Globus pallidus (tissue), 1 donor: ENCODE measurements at places on chromosomes 7 and 10.

DNA sequence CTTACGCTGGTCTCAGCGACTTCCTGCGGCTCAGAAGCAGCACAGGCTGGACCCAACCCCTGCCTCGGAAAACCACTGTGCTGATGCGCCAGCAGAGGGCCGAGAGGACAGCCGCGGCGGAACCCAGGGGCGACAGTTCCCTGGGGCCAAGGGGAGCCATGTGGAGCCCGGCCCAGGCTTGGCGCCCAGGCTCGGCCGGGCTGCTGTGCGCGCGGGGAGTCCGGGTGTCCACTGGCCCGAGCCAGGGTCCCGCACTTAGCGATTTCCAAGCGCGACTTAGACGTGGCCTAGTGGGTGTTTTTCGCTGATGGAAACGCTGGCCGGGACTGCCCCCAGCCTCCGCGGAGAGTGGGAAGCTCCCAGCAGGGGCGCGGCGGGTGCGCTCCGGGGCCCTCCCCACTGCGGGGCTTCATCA is 18.6 kb upstream of the ZNF32 start:
- peak; percentile 16 for DNase-seq

DNA sequence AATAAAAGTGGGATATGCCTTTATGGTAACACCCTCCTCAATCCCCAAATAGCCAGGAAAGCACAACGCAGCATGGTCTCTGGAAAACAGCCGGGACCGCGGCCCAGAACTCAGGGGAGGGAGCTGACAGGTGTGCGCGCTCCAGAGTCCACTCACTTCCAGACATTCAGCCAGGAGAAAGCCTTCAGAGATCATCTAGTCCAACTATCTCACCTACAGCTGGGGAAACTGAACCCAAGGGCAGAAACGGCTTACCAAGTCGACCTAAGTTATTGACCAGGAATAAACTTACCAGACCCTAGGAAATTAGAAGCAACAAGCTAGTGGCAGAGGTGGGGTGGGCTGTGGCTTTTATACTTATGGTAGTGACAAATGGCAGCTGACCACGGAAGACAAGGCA is 16.4 kb downstream of the GSDME start:
- DNase-seq = no peak

- DNase-seq = no peak
Observed at GRCh38 chr10:61952028-61952674, 50.7 kb downstream of the ARID5B start.

DNA sequence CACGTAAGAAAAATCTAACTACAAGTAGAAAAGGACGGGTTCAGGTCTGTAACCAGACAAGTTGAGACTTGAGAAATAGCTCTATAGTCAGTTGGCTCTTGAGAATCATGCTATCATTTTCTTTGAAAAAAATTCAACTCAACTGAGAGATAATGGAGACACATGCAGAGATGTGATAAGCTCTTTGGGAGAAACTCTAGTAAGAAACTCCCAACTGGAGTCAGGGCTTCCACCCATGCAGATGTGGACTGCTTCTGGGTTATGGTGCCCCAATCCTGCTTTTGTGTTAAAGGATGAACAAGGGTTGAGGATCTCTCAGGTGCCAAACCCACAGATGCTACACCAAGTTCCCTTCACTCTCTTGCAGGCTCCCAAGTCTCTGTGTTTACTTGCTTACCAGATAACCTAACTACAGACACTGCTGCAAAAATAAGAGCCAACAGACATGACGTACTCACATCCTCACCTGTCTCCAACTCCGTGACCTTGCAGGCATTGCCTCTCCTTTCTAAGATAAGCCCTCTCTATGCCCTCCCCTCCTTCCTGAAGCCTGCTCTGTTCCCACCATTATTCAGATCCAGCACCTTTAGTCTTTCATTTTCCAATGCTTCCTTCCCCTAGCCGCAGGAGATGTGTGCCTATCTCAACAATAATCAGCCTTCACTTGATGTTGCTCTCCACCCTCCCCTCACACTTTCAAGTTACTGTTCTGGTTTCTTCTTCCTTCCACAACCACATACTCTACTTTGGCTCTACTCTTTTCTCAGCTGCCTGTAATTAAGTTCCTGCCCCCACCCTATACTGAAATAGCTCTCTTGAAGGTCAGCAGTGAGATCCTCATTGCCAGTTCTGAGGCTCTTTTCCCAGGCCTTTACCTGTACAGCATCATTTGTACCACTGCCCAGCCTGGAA is 130.0 kb downstream of the ICA1 start:
- no peak for DNase-seq

- no peak for DNase-seq
Observed at GRCh38 chr7:157515342-157516041, 178.7 kb downstream of the DNAJB6 start.

- DNase-seq = no peak
Observed at GRCh38 chr7:100933734-100934133, 15.6 kb upstream of the MUC3A start.

GRCh38 chr7:27771111-27771510 is 31.1 kb downstream of the TAX1BP1 start:
- no peak for DNase-seq

DNA sequence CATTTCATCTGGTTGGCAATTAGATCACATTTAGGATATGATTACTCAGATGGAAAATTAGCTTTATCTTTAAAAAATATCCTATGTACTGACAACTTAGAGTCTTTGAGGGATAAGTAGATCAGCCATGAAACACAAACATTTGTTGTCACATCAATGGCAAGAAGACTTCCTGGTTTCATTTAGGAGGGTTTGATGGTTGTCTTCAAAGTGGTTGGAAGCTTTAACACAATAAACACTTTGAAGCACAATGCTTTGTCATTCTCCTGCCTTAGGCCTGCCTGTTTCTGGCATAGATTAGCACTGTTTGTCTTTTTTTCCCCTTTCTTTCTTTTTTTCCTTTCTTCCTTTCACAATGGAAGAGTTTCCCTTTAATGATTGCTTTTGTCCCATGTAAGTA is 20.5 kb downstream of the INHBA start:
- DNase-seq = no peak

GRCh38 chr10:50322077-50322476 is 70.8 kb upstream of the ASAH2 start:
- no peak for DNase-seq

DNA sequence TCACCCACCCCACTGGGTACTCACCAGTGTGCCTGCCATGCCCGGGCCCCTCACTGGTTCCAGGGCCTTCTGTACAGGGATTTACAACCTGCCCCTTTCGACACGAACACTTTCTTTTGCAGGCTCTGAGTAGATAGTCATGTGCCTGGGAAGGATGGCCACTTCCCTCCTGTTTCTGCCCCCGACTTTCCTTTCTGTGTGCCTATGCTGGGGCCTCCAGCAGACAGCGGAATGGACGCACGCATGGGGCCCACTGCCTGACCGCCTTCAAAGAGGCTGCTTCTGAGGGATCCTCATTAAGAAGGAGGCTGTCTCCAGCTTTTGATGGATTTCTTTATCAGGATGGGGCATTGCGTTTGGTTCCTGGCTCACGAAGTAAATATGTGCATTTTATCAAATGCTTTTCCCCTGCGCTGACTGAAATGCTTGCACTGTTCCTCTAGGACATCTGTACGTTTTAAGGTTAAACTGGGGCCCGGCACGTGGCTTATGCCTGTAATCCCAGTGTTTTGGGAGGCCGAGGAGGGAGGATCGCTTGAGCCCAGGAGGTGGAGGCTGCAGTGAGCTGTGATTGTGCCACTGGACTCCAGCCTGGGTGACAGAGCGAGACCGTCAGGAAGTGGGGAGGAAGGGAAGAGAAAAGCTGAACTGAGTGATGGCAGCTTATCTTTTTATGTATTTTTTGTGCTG is 29.4 kb upstream of the NKX6-2 start:
- no peak for DNase-seq

- no peak for DNase-seq
Observed at GRCh38 chr10:69009360-69009759, 20.8 kb downstream of the KIFBP start.

DNA sequence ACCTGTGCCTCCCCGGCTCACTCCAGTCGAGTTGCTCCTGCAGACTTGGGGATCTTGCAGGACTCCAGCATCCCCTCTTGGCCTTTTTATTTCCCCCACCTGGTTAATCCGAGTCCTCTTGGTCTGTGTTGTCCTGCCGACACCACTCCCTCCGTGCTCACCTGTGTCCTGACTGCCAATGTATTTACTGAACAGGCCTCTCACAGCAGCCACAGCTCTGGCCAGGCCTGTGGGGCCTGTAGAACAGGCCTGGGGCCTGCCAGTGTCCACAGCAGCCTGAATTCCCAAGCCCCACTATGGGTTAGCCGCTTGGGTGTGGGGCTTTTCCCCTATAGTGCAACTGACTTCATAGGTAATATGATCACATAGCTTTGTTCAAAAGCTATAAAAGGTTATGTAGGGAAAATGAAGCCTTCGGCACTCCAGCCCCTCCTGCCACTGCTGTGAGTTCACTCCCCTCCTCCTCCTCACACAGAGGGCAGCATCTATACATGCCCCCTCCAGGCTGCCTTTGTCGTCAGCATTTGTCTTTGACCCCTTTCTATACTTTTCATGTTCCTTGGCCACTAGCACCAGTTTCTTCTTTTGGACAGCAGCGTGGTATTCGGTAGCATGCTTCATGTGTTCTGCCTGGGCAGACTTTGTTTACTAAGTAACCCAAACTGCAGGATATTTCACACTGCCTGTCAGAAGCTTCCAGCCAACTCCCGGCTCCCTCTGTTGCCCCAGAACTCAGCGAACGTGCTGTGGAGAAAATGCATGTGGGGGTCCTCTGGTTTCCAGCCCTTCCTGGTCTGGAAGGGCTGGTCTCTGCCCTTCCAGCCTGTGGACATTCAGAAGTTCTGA is 46.1 kb downstream of the ZNF467 start:
- DNase-seq = no peak

DNA sequence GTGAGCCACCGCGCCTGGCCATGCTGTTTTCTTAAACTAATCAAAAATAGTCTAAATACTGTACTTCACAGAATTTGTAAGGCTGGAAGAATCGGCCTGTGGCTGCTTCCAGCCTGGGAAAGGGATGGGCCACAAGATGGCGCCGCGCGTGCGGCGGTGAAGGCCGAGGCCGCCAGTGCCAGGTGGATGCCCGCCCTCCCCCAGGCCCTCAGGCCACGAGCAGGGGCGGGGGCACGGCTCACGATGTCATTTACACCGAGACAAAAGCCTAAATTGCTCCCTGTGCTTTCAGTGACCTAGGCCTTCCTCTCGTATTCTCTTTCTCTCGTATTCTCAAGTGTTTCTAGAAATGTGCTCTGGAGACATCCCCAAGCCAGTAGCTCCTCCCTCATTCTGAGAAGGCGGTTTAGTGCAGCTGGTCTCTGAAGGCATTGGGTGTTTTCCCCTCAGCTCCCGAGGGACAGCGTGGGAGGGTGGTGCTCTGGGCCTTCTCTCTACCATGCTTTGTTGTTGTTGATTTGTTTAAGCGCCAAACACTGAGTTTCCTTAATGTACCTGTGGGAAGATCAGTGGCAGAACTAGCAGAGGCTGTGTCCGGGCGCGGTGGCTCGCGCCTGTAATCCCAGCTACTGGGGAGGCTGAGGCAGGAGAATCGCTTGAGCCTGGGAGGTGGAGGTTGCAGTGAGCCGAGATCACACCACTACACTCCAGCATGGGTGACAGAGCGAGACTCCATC is 68.4 kb downstream of the CDC123 start:
- DNase-seq = peak; percentile 63

- DNase-seq = peak; percentile 83
Observed at GRCh38 chr10:102729029-102730026, 14.4 kb upstream of the WBP1L start.

DNA sequence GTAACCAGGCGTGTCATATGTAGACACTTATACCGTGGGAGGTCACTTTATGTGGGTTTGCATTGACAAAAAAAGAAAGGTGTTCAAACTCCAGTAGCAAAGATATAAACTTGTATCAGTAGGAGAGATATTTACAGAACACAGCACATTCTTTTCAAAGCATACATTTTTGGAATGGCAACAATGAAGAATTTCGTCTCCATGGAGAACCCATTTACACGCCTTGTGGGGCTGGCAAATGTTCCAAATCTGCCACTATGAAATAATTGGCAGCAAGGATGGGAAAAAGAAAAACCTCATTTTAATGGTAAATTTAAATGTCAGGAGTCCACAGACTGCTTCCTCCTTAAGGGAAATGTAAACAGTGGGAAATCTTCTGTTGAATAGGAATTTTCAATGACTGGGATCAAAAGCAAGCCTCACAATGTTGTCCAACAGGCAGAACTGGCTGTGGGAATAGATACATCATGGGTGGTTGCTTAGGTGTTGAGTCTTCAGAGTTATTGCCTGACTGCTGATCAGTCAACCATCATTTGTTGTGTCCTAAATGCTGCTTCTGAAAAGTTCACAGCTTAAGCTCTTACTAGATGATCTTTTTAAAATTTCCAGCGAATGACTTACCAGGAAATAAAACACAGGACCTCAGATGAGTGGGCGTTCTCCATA is 256.6 kb upstream of the SEMA3C start:
- no peak for DNase-seq

GRCh38 chr10:5040010-5040673 is 36.5 kb upstream of the AKR1C2 start:
- no peak for DNase-seq

- no peak for DNase-seq
Observed at GRCh38 chr10:1923586-1923985, 186.3 kb upstream of the ADARB2 start.

DNA sequence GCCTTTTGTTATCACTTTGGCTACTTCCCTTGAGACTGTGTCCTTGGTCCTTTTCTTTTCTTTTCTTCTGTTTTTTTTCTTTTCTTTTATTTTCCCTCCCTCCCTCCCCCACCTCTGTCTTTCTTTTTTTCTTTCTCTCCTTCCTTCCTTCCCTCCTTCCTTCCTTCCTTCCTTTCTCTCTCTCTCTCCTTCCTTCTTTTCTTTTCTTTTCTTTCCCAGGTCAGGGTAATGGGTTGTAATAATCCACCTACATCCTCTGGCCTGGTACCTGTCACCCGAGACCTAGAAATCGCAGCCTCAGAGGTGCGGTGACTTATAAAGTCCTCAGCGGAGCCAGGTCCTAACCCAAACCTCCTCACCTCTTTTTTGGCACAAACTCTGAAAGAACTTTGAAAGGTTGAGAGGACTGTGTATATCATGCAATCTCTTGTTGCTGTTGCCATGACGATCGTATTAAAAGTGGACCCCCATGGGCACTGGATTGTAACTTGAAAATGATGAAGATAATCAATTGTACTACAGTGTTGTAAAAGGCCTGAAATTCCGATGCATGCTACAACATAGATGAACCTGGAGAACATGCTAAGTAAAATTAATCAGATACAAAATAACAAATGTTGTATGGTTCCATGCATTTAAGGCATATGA is 140.7 kb upstream of the AGK start:
- DNase-seq = no peak

DNA sequence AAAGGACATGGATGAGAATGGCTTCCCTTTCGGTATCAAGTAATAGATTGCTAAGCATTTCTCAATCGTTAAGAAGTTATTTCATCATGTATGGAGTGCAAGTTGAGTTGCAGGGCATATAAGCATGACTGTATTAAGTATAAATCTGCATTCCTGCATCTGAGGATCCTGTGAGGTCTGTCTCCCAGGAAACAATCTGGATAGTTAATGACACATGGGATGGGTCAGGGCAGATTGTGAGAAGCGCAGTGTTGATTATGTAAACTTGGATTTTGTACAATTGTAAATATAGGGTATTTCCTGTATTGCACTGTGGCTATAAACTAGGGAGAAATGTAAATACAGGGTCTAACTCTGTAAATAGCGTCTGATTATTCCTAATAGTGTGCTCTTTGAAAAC is 102.6 kb downstream of the PLXDC2 start:
- no peak for DNase-seq
